ENCODE measurements at places on chromosomes 1 and 21.

DNA sequence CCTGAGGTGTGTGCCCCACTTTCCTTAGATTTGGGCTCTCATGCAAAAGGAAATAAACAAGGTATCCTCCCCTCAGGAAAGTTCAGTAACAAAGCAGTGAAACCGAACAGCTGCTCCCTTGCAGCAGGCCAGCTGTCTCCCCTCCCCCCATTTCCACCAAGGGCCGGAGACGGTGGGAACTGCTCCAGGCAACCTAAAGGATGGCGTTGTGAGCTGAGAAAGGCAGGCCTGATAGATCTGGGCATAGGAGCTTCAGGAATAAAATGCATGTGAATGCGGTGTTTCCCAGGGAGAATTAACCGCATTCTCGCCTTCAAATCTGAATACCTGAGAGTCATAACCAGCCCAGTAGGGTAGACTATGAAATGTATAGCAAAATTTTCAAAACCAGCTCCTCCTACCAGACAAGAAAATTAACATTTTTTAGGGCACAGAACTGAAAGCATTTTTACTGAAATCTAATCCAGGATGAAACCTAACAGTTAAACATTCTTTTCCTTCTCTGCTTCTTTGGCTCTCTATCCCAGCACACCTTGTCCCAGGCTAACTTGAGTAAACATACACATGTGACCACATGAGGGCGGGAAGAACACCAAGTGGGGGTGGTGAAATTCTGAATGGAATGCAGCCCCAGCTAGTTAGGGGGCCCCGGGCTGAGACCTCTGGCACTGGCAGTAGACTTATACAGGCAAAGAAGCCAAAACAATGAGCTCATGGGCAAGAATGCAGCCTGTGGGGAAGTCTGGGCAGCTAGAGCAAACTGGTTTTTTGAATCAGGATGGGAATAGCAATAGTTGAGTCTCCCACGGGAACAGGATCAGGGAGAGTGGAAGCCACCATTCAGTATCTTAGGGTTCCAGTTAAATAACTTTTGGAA, 11.5 kb downstream of the MCL1 start:
- DNase-seq, result peak; percentile 52

- DNase-seq, result no peak
Observed at GRCh38 chr1:212782422-212783154, 9.0 kb downstream of the NSL1 start.

DNA sequence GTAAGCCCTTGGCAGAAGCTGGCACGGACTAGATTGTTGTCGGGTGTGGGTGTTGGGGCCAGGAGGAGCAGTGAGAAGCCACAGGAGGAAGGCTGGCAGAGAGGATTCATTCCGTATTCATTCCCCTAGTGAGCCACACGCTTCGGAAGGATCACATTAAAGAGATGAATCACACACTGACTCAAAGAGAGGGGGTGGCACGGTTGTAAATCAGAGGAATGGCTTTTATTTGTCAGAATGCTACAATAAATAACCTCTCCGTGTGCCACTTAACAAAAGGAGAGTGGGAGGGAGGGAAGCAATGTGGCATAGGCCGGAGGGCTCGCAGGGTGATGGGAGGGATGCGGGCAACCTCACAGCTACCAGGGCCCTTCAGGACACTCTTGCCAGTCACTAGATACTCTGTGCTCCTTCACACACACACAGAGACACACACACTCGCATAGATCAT, 135.5 kb downstream of the HIVEP3 start:
- peak; percentile 44 for DNase-seq

DNA sequence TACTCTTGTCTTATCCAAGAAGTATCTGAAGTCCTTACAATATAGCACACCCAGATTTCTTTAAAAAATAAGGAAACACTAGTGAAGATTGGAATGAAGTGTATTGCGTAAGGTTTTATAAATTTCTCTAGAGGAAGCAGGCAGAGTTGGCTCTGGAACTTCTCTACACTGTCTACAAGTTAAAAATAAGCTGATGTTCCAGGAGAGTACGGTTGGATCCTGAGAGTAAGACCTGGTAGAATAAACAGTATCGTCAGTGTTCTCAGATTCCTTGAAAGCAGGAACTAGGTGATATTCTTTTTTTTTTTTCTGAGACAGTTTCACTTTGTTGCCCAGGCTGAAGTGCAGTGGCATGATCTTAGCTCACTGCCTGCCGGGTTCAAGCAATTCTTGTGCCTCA, 107.9 kb downstream of the USP25 start:
- no peak for DNase-seq

- DNase-seq, result no peak
Observed at GRCh38 chr1:67939942-67940341, 106.7 kb upstream of the GNG12 start.

DNA sequence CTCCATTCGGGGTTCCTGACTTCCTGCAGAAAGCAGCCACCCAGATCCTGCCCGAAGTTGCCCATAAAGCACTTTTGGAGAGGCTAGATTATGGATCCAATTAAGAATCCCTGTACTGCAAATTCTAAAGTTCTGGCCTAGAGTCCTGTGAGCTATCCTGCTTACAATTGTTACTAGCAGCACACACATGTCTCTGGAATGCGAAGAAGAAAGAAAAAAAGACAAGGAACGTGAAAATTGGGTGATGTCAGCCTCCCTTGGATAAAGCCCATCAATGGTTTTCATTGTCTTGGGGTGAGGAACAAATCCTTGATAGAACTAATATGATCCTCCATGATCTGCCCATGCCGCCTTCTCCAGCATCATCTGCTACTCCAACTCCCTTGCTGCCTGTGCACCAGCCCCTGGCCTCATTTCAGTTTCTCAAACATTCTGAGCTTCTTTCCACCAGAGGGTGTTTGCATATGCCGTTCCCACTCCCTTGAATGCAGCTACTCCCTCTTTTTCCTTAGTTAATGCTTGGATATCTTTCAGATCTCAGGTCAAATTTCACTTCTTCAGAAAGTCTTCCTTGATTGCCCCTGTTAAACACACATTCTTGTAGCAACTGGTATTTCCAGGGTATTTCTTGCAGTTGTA, 94.0 kb downstream of the ST6GALNAC5 start:
- no peak for DNase-seq

DNA sequence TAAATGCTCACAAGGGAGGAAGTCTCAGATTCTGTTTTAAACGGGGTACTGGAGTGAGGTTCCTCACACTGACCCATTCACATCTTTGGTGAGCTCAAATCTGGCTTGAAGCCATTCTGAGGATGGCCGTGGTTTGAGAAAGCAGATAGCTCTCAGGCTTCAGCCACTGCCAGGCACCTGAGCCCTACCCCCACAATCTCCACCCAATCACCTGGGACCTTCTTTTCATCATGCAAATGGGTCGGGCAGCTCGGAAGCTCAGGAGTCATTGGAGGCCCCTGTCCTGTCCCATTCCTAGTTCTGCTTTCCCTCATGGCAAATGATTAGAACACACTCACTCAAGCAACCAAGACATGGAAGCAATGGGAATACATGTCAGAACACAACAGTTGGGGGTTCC, 141.4 kb upstream of the ETS2 start:
- DNase-seq, result no peak

- no peak for DNase-seq
Observed at GRCh38 chr1:167640051-167640450, 10.0 kb downstream of the RCSD1 start.

DNA sequence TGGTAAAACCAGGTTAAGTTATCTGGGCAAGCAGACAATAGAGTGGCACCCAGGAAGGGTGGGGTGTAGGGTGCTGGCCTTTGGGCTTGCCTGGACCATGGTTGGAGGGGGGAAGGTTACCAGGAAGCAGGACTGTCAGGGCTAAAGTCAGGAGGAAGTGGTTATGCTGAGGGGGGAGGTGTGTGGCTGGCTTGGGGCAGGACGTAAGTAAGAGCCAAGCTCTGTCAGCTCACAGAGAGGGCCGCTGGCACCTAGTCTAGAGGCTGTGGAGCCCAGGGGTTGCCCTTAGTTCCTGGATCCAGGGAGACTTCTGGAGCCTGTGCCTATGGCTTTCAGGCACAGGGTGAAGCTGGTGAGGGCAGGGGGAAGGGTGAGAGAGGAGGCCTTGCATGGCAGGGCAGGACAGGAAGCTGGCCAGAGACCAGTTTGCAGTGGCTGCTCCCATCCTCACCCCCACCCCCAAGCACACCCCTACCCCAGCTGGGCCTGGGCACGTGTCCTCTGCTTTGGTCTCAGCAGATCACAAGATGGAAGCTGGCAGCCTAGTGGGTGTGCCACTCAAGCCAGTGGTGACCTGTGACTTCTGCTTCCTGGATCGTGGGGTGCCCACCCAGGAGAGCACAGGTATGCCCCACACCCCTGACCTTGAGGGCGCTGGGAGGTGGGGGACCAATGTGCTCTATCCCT, 20.5 kb upstream of the SMYD3 start:
- DNase-seq, result no peak

DNA sequence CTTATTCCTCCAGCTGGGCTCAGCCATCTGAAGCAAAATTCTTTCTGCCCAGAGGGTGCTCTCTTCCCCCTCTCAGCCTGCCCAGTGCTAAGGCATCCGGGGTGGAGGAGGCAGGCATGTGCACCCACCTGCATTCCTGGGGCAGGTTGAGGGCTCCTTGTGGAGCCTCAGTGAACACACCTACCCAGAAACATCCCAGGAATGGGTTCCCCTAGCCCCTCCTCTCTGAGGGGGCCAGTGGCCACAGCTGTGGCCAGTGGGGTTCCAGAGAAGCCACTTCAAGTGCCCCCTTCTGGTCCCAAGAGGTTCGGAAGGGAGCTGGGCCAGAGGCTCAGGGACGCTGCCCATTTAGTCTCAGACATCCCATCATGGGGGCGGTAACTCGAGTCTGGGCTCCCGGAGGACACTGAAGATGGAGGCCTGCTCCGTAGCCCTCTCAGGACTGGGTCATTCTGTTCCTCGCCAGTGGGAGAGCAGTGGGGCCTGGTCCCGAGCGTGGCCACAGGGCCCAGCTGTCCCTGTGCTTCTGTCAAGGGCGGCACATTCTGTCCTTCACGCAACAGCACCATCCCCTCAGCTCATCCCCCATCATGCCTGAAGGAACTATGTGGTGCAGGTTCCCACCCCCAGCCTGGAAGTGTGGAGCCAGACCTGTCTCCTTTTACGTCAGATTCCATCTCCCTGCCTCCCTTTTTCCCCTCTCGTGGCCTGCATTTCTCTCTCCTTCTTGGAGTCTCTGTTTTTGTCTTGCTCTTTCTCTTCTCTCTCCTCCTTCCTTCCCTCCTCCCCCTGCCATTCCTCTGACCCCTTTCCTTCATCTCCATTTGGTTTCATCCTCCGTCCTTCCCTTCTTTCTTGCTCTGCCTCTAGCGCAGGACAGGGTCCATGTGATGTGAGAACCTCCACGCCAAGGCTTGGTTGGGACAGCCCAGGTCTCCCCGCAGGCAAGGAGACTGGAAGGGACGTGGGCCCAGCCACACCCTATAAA, 49.6 kb upstream of the KDM4A start:
- no peak for DNase-seq

DNA sequence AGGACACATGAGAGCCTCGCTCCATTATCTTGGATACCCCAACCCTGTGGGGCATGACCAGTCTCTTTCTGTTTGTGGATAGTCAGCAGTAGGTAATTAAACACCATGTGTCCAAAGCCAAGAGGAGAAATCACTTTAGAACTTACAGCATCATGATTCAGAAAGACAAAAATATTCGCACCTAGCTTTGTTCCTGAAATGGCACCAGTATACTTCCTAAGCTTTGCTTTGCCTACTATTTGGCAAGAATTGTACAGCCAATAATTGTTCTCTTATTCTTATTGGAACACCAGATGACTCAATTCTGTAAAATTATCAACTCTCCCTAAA, 24.2 kb downstream of the TNFRSF9 start:
- DNase-seq, result no peak

DNA sequence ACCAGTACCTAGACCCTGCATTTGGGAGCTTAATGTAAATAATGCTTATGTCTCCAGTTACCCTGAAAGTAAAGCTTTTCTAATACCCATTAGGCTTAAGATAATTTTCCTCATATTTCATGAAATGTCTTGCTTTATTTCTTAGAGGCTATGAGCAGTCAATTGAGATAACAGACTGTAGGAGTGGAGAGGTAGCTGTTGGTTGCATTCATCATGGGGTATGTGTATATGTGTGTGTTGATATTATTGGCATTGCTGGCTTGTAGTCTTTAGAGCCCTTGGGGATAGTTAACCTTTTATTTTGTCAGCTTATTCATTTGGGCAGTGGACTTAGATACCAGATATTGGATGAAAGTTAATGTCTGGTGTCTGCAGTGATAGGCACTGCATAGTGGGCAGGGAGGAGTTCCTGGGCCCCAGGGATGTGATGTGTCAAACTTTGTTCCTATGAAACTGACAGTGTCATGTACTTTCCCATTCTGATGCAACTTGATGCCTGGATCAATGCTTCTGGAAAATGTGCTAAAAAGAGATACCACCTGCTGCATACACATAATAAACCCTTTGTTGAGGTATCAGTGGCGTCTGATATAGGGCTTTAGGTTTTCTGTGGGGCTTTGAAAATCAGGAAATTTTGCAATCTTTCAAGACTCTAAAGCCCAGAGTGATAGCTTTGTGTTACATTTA, 83.9 kb downstream of the MAST2 start:
- no peak for DNase-seq

DNA sequence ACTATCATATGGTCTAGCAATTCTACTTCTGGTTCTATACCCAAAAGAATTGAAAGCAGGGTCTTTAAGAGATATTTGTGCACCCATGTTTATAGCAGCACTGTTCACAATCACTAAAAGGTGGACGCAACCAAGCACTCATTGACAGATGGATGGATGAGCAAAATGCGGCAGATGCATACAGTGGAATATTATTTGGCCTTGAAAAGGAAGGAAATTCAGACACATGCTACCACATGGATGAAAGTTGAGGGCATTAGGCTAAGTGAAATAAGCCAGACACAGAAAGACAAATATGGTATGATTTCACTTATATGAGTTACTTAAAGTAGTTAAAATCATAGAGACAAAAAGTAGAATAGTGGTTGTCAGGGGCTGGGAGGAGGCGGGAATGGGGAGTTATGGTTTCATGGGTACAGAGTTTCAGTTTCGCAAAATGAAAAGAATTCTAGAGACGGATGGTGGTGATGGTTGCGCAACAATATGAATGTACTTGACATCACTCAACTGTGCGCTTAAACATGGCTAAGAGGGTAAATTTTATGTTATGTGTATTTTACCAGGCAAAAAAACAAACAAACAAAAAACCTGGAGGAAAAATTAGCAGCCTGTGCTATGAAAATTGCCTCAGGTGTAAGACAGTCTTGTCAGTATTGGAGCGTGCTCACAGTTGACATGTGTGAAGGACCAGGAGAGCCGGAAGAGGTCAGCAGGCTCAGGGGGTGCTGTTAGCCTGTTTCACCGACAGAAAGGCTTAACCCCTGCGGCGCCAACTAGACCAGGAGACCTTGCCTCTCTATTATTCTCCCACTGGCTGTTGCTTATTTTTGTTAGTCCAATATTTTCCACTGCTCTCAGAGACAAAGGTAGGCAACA, 26.5 kb downstream of the CD247 start:
- peak; percentile 38 for DNase-seq

Measured in stimulated activated CD4-positive, alpha-beta T cell treated with anti-CD3 and anti-CD28 coated beads, Interleukin-4, amount 100 ng/mL, for 1 hour (primary cell).